ENCODE measurements at places on chromosomes 13 and 19. TPM values are rescaled to one million over a fixed set of nuclear protein-coding genes. Genes with fewer than 3 reads are reported as not detected.

DNA sequence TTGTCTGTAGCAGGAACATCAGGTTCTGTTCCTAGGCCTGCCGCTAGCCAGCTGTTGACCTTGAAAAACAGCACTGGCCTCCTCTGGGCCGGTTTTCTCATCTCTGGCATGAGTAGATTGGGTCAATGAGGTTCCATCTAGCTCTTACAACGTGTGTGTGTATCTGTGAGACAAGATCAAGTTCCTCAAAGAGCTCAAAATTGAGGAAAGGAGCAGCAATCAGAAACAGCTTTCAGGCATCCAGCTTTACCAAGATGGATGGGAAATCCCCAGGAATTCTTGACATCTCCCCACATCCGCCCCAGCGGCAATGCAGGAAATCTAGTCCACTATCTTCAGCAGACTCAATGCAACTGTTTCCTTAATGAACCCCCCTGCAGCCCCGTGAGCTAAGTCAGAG is 4.9 kb downstream of the FLT1 start:
- no peak for DNase-seq
- H3K27ac ChIP-seq = no peak overlapping the region
- H3K36me3 ChIP-seq = peaks cover 1% of the 10 kb centered on the region
- H3K27me3 ChIP-seq = peaks cover 27% of the 10 kb centered on the region
- no peak overlapping the region for H3K4me3 ChIP-seq

- no peak overlapping the region for H3K4me3 ChIP-seq
- H3K4me1 ChIP-seq = peaks cover 8% of the 10 kb centered on the region
- no peak for DNase-seq
- peaks cover 28% of the 10 kb centered on the region for H3K36me3 ChIP-seq
- no peaks in the 10 kb centered on the region for H3K27me3 ChIP-seq
- no peak overlapping the region for H3K27ac ChIP-seq
Observed at GRCh38 chr19:36058481-36059179, 3.9 kb downstream of the WDR62 start.

DNA sequence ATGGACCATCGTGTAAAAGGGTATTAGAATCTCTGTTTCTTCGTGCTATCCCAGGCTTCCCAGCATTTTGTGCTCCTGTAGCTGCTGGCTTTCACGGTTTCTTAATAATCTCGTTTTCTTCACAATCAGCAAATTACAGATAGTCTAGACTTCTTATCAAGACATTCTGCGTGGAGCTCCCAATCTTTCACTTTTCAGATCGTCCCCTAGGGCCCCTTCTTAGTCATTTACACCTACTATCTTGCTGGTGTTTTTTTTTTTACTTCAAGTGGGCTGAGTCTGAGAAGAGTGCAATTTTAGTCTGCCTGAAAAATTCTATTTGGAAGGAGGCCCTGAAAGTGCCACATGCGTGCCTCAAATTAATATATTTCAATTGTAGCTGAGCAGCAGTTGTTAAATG is 275.1 kb downstream of the SHISA2 start:
- DNase-seq = no peak
- no peaks in the 10 kb centered on the region for H3K4me1 ChIP-seq
- no peaks in the 10 kb centered on the region for H3K36me3 ChIP-seq
- H3K27me3 ChIP-seq = no peaks in the 10 kb centered on the region
- H3K4me3 ChIP-seq = no peak overlapping the region

DNA sequence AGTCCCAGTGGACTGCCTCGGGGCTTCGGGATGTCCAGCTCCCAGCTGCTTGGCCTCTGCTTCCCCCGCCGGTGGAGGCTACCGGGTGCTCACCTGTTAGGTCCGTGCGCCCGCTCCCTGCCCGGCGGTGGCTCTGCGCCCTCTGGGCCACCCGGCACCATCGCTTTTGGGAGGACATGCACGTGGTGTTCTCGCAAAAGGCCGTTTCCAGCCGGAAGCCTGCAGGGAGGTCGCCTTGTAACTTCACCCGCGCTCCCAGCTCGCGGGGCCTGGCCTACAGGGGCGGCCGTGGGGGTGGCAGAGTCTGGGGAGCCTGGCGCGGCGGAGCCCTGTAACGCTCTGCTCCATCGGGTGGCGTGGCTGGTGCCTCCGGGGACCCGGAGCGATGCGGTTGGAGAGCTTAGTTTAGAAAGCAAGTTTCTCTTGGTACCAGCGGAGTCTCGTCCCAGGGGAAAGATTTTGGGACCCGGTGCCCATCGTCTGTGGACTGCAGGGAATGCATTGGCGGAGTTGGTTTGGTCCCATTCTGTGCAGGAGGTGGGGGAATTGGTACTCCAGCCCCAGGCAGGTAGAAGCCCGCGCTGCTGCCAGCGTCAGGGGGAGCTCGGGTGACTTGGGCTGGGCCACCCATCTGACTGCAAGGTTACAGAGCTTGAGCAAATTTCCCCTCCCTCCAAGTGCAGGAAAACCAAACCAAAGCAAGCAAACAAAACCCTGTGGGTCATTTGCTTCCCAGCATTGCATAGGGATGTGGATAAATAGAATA is 673 bp downstream of the SPATA13 start:
- H3K27ac ChIP-seq = peak overlapping the region; percentile 74
- peaks cover 24% of the 10 kb centered on the region for H3K4me1 ChIP-seq
- peaks cover 13% of the 10 kb centered on the region for H3K36me3 ChIP-seq
- H3K27me3 ChIP-seq = no peaks in the 10 kb centered on the region
- H3K4me3 ChIP-seq = peak overlapping the region; percentile 89

Gene BRCA2
- total RNA-seq = 27.2 TPM

- H3K4me1 ChIP-seq = peaks cover 29% of the 10 kb centered on the region
- H3K27ac ChIP-seq = no peak overlapping the region
- peaks cover 22% of the 10 kb centered on the region for H3K36me3 ChIP-seq
- no peak for DNase-seq
Observed at GRCh38 chr13:42137856-42138537, 89.5 kb downstream of the DGKH start.

DNA sequence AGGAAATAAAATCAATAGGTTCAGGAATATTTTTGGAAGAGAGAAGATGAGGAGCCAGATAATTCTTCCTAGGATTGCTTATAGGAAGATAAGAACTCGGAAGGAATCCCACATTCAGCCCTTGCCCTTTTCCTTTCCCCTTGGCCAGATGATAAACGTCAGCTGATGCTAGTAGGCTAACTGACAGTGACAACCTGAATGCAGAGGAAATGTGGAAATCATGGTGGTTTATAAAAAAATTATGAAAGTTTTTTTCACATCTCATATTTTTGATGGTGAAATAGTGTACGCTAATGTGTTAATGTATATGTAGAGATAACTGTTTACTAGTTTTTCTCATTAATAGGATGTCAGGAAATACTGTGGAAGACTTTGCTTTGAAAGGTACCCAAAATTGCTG is 56.9 kb downstream of the EDNRB start:
- no peaks in the 10 kb centered on the region for H3K4me1 ChIP-seq
- no peak overlapping the region for H3K27ac ChIP-seq
- DNase-seq = no peak
- H3K27me3 ChIP-seq = peaks cover 7% of the 10 kb centered on the region

- peak overlapping the region; percentile 99 for H3K4me3 ChIP-seq
- H3K4me1 ChIP-seq = peaks cover 38% of the 10 kb centered on the region
Observed at GRCh38 chr19:12669270-12670158, 2.9 kb downstream of the WDR83 start.

Gene WBP4
- total RNA-seq = 11.8 TPM

DNA sequence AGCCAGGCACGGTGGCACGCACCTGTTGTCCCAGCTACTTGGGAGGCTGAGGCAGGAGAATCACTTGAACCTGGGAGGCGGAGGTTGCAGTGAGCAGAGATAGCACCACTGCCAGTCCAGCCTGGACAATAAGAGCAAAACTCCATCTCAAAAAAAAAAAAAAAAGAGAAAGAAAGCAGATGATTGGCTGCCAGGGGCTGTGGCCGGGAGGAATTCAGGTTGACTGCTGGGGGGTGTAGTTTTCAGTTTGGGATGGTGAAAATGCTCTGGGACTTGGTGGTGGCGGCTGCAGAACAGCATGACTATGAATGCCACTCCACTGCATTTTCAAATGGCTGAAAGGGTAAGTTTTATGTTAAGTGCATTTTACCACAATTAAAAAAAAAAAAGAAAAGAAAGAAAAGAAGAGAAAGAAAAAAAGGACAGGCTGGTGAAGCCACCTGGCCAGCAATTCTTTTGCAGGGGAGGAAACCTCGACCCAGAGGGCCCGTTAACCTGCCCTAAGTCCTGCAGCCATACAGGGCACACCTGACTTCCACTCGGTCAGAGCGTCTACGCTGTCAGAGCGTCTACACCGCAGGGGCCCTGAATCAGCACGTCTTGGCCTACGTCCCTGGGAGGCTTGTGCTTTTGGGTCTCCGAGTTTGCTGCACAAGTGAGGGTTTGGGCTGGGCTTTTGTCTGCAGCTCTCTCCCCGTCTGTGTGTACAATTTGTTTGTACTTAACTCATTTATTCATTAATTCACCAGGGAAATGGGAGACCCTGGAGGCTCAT is 3.6 kb downstream of the ISOC2 start:
- H3K4me1 ChIP-seq = peaks cover 19% of the 10 kb centered on the region
- H3K27me3 ChIP-seq = peaks cover 7% of the 10 kb centered on the region
- H3K27ac ChIP-seq = no peak overlapping the region
- no peak overlapping the region for H3K4me3 ChIP-seq
- no peak for DNase-seq

Gene CADM4
- 0.22 TPM for total RNA-seq

GRCh38 chr19:4597975-4598671 is 38.6 kb upstream of the SEMA6B start:
- peaks cover 35% of the 10 kb centered on the region for H3K27me3 ChIP-seq
- peak; percentile 72 for DNase-seq
- peaks cover 3% of the 10 kb centered on the region for H3K4me1 ChIP-seq
- H3K27ac ChIP-seq = no peak overlapping the region

Gene URAD
- total RNA-seq = not detected

Gene C1QTNF9B
- not detected for total RNA-seq

- peaks cover 6% of the 10 kb centered on the region for H3K27me3 ChIP-seq
- no peaks in the 10 kb centered on the region for H3K36me3 ChIP-seq
- H3K4me3 ChIP-seq = no peak overlapping the region
Observed at GRCh38 chr19:54041969-54042606, 21.6 kb downstream of the VSTM1 start.

- peaks cover 14% of the 10 kb centered on the region for H3K4me1 ChIP-seq
- no peak within 1 kb of the TSS for H3K4me3 ChIP-seq
- no peak within 1 kb of the TSS for H3K27ac ChIP-seq
- peaks cover 6% of the 10 kb centered on the region for H3K27me3 ChIP-seq
- no peaks in the 10 kb centered on the region for H3K36me3 ChIP-seq
Observed at GRCh38 chr19:45160870-45161737, at the start of gene NKPD1. Gene NKPD1, minus strand, starts transcription at chr19:45160982. Its CDS starts 832 bp downstream, at chr19:45160150.

DNA sequence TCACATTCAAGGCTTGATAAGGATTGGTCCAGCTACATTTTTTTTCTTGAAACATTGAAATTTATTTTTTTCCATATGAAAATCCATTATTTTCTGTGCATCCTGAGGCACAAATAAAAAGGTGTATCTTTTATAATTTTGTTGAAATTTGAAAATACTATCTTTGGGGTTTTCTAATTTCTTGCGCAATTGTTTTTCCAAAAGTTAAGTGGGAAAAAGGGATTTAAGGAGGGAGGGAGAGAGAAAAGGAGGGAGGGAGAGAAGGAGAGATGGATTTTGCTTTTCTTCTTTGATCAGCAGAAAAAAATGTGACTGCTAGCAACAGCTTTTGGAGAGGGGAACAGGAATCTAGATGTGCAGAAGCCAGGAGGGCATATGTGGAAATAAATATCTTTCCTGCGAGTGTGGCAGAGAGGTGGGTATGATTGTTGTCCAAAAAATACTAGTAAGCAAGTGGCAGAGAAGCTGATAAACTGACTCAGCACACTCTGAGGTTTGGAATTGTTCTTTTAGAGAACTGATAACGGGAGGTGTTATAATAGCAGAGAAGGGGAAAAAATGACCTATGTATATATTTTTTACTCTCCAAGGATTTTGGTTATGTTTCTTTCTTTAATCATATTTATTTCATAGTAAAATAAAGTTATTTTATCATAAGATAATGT is 61.2 kb upstream of the EDNRB start:
- no peaks in the 10 kb centered on the region for H3K4me1 ChIP-seq
- no peak overlapping the region for H3K4me3 ChIP-seq
- H3K36me3 ChIP-seq = no peaks in the 10 kb centered on the region

Measured in activated CD8-positive, alpha-beta T cell treated with anti-CD3 and anti-CD28 coated beads for 36 hours (primary cell).